Ascending aorta (tissue), 2 donors: ENCODE measurements at places on chromosomes 6 and 20.

DNA sequence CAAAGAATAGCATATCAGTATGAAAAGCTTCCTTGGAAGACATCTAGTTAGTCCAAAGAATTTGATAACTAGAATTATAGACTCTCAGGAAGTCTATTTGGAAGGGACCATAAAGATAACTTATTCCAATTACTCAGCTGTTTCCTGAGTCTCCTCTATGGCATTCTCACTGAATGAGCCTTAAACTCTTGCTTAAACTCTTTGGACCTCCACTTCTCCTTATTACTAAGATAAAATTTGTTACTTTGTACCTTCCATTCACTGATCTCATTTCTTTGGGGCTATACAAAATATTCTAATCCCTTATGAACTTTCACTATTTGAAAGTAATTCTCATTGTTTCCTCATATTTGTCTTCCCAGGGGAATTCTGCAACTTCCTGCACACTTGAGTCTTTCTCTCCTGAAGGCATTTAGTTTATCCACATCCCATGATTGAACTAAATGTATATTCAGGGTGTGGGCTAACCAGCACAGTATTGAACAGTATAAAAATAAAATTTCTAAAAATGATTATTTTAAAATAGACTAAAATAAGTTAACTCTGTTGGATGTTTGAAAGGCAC is 67.1 kb upstream of the NOTCH4 start:
- DNase-seq, result no peak

DNA sequence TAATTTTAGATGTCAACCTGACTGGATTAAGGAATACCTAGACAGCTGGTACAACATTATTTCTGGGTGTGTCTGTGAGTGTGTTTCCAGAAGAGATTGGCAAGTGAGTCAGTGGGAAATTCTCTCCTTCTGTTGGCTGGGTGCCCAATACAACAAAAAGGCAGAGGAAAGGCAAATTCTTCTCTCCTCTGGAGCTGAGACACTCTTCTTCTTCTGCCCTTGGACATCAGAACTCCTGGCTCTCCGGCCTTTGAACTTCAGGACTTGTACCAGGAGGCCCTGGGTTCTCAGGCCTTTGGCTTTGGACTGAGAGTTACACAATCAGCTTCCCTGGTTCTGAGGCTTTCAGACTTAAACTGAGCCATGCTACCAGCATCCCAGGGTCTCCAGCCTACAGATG is 7.8 kb upstream of the BTN3A1 start:
- no peak for DNase-seq

- DNase-seq, result no peak
Observed at GRCh38 chr20:10720565-10720964, 46.8 kb upstream of the JAG1 start.

DNA sequence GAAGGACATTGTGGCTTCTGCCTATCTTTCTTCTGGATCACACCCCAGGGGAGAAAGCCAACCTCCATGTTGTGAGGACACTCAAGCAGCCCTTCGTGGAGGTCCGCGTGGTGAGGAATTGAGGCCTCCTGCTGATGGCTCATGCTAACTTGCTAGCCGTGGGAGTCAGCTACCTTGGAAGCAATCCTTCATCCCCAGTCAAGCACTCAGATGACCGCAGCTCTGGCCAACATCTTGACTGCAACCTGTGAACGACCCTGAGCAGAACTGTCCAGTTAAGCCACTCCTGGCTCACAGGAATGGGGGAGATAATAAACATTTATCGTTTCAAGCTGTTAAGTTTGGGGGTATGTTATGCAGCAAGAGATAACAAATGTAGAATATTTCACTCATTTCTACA is 10.9 kb upstream of the CNKSR3 start:
- no peak for DNase-seq

DNA sequence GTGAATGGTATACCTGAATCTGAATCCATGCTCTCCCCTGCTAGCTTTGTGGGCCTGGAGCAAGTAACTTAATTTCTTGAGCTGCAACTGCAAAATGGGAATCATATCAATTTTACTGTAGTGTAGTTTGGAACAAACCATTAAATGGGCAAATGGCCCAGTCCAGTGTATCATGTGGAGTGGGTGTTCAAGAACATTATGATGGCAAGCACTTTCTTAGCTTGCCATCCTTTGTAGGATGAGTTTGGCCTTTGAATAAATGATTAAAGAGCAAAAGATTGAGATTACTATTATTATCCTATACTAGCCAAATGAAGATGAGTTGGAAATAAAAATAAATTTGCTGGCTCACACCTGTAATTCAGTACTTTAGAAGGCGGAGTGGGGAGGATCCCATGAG is 120.4 kb downstream of the SESN1 start:
- no peak for DNase-seq

DNA sequence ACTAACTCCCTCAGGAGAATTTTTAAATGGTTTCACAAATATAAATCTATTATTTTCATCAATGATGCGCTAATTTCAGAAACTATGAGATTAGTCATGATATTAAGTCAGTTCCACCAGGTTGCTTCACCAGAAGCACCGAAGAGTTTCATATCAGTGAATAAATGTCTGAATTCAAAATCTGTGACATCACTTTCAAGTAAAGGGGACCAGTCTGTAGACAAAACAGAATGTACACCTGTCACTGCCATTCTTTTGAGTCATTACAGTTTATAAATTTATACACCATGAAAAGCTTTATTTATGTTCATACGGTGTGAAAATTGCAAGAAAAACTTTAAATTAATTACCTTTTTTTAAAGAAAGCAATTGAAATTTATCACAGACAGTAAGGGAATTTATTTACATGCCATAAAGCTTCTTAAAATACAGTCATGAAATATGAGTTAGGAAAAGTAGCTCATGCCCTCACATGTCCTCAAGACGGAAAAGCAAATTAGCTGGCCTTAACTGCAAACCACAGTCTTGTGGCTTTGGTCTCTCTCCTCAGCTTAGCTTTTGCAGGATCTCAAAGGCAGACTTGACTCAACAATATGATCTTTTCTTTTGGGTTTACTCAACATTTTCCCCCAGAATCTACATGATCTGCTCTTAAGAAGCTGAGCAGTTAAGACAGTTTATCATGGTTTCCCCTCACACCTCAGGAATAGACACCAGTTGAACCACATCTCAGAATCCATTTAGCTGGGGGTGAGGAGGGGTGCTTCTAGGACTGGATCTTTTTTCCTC is 177.7 kb upstream of the MCHR2 start:
- no peak for DNase-seq

- DNase-seq, result no peak
Observed at GRCh38 chr20:16175322-16175961, 397.8 kb downstream of the KIF16B start.

DNA sequence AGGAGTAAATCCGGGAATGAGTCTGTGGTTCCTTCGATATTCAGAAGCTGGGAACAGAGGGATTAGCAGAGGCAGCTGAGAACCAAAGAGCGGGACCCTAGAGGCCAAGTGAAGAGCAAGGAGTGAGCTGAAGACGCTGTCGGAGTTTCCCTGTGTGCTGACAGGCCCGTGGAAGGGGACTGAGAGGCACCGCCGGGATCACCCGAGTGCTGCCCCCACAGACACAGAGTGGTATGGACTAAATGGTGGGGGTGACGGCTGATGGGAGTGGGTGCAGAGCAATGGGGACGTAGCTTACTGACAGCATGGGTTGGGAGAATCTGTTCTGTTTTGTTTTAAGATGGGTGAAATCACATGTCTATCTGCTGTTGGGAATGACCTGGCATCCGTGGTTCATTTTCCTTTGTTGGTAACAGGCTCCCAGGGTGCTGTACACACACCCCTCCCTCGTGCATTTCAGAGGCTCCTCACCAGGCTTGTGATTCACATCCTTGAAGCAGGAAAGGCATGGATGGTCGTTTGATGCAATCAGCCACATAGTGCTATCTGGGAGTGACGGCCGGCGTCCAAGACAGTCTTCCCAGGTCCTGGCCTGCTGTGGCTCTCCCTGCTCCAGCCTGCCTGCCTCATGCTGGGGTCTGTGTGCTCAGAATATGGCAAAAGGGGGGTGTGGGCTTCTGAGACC is 97.4 kb downstream of the THBS2 start:
- DNase-seq, result peak; percentile 71

GRCh38 chr6:21180155-21180554 is 413.4 kb upstream of the SOX4 start:
- no peak for DNase-seq

DNA sequence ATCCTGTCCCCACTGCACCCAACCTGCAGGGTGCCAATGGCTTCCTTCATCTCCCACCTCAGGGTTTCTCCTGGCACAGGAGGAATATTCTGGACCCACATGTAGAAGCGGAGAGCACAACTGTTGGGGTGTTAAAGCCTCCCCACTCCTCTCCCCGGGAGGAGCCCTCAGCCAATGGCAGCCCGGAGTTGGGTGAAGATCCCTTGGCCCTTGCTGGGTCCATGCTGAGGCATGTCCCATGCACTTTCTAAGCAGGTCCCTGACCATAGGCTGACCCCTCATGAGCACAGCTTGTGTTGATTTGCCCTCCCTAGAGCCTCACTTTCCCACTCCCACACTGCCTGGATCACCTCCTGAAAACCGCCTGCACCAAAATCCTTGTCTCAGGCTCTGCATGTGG is 97.2 kb upstream of the PMEPA1 start:
- DNase-seq, result no peak

DNA sequence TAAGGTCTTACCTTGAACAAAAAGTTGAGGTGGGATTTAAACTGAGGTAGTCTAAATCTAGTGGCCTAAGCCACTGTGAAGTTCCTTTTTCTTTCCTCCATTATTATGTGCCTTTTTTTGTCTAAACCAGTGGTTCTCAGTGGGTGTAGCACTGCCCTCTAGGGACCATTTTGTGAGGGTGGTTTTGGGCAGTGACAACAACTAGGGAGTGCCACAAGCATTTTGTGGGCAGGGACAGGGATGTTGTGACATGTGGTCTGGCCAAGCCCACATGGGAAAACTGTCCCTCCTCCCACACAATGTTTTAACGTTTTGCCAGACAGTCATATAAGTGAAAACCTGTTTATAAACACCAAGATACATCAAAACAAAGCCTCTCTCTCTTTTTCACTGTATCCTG is 899.4 kb upstream of the FLRT3 start:
- no peak for DNase-seq

GRCh38 chr20:41617059-41617901 is 897 bp downstream of the CHD6 start:
- no peak for DNase-seq

GRCh38 chr6:150312395-150312794 is 56.4 kb upstream of the IYD start:
- no peak for DNase-seq

DNA sequence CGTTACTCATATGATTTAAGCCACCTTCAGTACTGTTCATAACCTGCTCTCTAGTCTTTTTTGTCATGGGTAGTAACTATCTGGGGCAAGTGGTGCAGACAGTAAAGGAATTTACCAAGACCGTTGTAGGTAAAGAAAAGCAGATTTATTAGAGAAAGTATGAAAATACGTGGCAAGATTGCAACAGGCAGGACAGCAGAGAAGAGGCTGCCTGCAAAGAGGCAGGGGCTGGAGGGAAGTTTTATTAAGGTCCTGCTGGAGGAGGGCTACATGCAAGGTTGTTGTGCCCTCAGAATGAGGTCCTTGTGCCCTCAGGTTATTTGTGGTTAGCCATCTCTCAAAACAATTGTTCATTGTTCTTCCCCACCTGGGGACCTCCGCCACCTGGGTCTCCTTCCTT is 444.3 kb downstream of the BCKDHB start:
- DNase-seq, result no peak

DNA sequence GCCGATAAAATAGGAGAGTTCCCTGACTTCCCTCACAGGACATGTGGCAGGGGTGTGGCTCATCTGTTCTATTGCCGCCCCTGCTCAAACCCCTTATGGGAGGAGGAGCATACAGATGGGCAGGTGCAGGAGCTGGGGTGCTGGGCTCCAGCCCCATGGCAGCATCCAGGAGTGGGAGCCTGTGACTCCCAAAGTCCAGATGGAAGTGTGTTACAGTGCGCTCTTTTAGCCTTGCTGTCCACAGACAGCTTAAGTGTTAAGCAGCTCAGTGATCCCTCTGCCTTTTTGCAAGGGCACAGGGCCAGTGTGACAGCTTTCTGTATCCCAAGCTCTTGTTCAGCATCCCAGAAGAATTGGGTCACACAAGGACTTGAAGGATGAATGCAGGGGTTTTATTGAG is 212.3 kb upstream of the MYLIP start:
- DNase-seq, result no peak

GRCh38 chr6:45714741-45715507 is 300.7 kb downstream of the CLIC5 start:
- DNase-seq, result peak; percentile 66

- no peak for DNase-seq
Observed at GRCh38 chr6:65117817-65118409, 589.1 kb downstream of the EYS start.

- DNase-seq, result no peak
Observed at GRCh38 chr20:63407928-63408683, 47.0 kb upstream of the CHRNA4 start.

- DNase-seq, result no peak
Observed at GRCh38 chr20:60584221-60584620, 626.0 kb downstream of the CDH26 start.

DNA sequence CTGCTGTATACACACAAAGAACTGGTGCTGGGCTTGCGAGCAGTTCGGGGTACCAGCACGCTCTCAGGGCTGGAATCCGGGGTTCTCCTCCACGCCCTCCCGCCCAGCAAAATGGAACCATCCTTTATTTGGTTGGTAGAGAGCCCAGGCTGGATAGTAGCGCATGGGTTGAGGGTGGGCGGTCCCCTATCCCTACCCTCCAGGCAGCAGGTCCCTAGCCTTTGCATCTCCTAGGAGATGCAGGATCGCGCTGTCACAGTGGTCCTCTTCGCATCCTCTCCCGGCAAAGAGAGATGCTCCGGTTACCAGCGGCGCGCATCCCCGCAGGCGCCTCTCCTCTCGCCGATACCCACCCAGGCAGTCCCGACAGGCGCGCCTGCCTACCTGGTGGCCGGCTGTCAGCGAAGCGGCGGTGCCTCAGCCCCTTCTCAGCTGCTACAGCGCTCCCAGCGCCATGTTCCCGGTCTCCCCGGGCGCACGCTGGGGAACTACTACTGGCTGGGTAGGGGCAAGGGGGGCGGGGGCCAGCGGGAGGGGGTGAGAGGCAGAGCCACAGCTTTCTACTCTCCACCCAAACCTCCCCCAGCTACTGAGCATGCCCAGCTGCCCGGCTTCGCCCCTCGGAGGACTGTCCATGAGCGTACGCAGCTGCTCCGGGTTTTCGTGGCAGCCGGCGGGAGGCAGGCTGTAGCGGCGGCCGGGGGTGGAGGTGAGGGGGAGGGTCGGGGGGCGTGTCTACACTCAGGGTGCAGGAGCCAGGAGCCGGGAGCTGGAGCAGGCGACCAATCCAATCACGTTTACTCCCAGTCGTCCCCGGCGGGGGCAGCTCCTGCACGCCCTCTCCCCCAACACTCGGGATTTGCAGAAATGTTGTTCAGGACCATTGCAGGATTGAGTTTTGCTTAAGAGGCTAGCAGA is at the start of gene PAK5:
TSS of gene PAK5 (minus strand) at position 699 of the 918 bp plus-strand sequence. CDS start 194,748 bp downstream, outside the sequence.
- DNase-seq, result no peak

DNA sequence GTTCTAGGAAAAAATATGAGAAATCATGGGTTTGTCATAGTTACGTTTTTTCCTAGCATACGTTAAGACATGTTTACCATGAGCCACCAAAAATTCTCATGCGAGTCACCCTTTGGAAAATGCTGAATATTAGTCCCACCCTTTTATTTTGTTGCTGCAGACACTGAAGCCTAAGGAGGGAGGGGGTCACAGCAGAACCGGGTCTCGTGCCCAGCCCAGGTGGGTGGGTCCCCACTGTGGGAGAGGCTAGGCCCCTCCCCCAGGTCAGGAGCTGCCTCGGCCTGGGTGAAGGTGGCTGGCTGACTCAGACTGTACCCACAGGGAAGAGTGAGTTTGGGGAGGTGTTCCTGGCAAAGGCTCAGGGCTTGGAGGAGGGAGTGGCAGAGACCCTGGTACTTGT is 26.2 kb upstream of the SRF start:
- DNase-seq, result no peak

- DNase-seq, result no peak
Observed at GRCh38 chr20:56171087-56172012, 77.2 kb upstream of the MC3R start.
